ENCODE measurements at places on chromosomes 3 and 15.

- DNase-seq: peak; percentile 48
Observed at GRCh38 chr3:10738688-10739372, 77.2 kb upstream of the SLC6A11 start.

DNA sequence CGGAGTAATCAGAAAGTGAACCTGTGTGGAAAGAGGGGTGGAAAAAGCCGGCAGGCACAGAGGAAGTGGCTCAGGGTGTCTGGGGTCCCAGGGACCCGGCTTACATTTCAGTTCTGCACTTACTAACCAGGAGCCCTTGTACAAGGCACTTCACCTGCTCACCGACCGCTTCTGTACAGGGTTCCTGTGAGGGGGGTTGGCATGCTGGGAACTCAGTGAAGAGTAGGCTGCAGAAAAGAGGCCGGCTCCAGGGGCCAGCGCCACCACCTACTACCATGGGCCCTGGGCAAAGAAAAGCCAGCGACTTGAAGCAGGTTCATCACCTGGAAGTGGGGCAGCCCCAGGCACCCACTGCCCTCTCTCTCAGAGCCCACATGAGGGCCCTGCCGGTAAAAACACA lies 6.2 kb downstream of the STIMATE start:
- DNase-seq: no peak

GRCh38 chr3:143306407-143306806 lies 186.8 kb downstream of the CHST2 start:
- no peak for DNase-seq

DNA sequence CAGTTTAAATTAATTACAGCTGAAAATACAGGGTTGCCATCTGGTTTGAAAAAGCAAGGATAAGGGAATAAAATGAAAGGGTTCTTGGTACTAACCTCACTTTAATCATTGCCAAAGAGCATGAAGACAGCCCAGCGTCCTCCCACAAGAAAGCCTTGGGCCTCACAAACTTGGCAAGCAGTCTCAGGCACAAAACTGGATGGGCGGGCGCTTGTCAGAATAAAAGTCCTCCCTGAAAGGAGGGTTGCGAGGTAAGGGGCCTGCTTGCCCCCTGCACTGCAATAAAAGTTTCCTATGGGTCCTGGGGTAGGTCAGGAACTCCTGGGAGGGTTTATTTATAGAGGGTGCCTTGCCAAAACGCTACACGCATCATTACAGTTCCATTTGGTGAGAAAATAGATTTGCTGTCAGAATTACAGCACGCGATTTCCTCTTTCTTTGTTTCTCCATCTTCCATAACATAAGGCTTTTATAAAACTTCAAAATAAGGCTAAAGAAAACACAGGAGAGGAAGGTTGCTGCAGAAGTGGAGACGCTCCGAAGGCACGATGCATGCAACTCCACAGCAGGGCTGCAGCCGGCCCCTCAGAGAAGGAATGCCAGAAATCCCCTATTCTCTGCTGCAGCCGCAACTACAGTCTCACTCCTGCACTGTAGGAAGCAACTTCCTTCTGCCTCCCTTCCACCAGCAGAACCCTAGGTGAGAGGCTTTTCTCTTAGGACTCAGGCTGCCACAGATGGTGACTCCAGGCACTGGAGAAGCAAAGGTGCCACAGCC lies 61.3 kb downstream of the VGLL4 start:
- DNase-seq: peak; percentile 88

- DNase-seq: no peak
Observed at GRCh38 chr3:120449701-120450599, 842 bp downstream of the FSTL1 start.
